ENCODE measurements at places on chromosomes 5 and 9.

- H3K4me1 ChIP-seq = no peaks in the 10 kb centered on the region
- no peaks in the 10 kb centered on the region for H3K27me3 ChIP-seq
- no peaks in the 10 kb centered on the region for H3K36me3 ChIP-seq
- no peak overlapping the region for H3K4me3 ChIP-seq
- DNase-seq = no peak
Measured at GRCh38 chr9:26357803-26358344, 534.7 kb downstream of the CAAP1 start.

DNA sequence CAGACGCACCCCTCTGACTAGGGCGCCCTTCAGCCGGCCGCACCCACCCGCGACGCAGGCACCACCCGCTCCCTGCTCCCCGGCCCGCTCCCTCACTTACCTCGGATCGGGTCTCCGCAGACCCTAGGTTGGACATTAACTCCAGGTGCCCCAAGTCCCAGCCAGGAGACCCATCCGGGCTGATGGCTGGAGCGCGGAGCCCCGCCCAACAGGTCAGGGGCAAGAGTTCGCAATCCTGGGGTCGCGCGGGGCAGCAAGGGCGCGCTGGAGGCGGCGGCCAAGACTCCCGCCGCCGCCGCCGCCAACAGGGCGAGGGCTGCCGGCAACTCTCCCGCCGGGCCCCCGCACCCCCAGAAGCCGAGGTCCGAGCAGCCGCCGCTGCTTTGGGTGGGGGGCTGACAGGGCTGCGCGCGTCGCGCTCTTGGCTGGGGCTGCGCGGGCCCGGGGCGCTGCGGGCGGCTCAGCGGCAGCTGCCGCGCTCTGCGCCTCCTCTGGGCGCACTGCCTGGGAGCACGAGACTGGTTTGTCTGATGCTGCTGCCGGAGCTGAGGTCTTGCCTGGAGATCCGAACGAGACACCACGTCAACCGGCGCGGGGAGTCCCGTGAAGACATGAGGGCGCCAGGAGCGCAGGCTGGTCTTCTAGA is at the start of gene GDNF:
TSS of gene GDNF (minus strand) at position 635 of the 646 bp plus-strand sequence. CDS start 5,245 bp downstream, outside the sequence.
- DNase-seq = peak; percentile 76
- H3K4me3 ChIP-seq = peak within 1 kb of the TSS; percentile 89
- peaks cover 27% of the 10 kb centered on the region for H3K4me1 ChIP-seq
- no peaks in the 10 kb centered on the region for H3K27me3 ChIP-seq

GRCh38 chr5:13843175-13843846 is 101.2 kb downstream of the DNAH5 start:
- H3K4me1 ChIP-seq = no peaks in the 10 kb centered on the region
- no peak for DNase-seq
- H3K4me3 ChIP-seq = no peak overlapping the region
- no peak overlapping the region for H3K27ac ChIP-seq
- H3K27me3 ChIP-seq = no peaks in the 10 kb centered on the region

DNA sequence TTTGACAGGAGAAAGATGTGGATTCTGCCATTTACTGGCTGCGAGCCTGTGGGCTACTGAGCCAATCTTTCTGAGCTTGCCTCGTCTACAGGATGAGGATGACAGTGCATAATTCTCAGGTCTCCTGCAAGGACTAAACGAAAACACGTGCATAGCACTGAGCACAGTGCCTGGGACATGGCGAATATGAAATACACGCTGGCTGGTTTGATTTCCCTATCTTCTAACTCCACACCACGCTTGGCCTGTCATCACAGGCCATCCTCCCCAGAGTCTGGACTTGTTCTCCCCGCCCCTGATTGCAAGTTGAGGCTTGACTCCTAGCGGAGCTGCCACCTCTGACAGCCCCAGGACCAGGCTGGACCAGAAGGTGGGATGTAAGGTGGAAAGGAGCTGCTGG is 37.9 kb downstream of the ARPC5L start:
- DNase-seq = no peak
- no peaks in the 10 kb centered on the region for H3K4me1 ChIP-seq
- no peaks in the 10 kb centered on the region for H3K27me3 ChIP-seq
- H3K4me3 ChIP-seq = no peak overlapping the region
- no peak overlapping the region for H3K27ac ChIP-seq
- no peaks in the 10 kb centered on the region for H3K36me3 ChIP-seq

DNA sequence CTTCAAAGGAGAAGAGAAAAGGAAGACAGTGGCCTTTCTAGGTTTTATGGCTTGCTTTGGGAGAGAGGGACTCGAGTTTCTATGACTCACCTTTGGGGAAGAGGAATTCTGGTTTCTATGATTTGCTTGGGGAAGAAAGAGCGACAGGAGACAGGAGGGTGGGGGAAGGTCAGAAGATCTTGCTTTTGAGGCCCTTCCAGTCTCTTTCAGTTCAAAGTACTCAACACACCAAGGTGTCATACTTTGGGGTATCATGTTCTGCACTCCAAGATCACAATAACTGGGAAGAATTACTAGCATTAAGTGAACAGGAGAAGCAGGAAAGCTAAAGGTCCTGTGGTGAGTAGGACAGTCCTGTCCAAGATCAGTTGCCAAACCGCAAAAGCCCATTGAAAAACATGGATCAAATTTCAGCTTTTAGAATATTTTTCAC is 324.5 kb downstream of the ARHGEF28 start:
- no peaks in the 10 kb centered on the region for H3K36me3 ChIP-seq
- no peak overlapping the region for H3K4me3 ChIP-seq
- DNase-seq = no peak

- H3K27ac ChIP-seq = no peak overlapping the region
- H3K36me3 ChIP-seq = no peaks in the 10 kb centered on the region
- H3K4me3 ChIP-seq = no peak overlapping the region
- H3K27me3 ChIP-seq = no peaks in the 10 kb centered on the region
- DNase-seq = peak; percentile 38
- peaks cover 6% of the 10 kb centered on the region for H3K4me1 ChIP-seq
Measured at GRCh38 chr5:91272858-91273257, 110.3 kb downstream of the ARRDC3 start.

All from SJSA1 (cell line).